ENCODE measurements at places on chromosomes 4 and X.

GRCh38 chrX:74593593-74593992 lies 20.8 kb downstream of the RLIM start:
- no peak for DNase-seq

DNA sequence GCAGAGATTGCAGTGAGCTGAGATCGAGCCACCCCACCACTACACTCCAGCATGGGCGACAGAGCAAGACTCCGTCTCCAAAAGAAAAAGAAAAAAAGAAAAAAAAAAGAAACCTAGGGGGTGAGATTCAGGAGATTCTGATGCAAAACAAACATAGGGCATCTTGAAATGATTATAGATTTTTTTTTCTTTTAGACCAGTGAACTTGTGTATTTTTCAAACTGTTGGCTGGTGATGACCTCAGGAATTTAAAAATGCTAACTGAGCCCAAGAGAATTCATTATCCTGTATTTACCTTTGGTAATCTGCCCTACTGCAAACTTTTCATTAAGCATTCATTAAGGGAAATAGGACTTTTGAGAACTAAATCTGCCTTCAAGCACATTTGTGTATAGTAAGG lies 20.6 kb downstream of the ATP10D start:
- no peak for DNase-seq

DNA sequence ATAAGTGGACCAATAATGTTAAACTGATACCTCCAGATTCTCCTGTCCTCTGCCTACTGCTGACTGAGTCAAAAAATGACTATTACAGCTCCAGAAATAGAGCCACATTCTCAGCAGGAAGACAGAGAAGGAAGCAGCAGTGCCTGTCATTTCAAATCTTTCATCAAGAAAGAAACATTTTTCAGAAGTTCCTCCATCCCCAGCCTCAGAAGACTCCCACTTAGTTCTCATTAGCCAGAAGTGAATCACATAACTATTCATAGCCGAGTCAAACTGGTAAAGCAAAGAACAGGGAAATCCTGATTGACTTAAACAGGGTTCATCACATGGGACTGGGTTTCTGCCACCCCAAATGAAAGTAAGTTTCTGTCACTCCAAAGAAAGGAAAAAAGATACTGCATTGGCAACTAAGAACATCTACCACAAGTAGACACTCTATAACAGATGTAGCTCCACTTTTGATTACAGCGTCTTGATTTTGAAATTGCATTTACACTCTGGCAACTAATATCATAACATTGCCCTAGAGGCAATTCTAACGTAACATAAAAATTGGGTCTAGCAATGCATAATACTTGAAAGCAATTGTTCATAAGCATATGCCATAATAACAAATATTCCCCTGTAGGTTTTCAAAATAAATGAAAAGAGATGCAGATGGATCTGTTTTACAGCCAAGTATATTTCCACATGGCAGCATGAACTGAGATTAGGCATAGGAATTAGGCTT lies 599.8 kb downstream of the GALNTL6 start:
- no peak for DNase-seq

DNA sequence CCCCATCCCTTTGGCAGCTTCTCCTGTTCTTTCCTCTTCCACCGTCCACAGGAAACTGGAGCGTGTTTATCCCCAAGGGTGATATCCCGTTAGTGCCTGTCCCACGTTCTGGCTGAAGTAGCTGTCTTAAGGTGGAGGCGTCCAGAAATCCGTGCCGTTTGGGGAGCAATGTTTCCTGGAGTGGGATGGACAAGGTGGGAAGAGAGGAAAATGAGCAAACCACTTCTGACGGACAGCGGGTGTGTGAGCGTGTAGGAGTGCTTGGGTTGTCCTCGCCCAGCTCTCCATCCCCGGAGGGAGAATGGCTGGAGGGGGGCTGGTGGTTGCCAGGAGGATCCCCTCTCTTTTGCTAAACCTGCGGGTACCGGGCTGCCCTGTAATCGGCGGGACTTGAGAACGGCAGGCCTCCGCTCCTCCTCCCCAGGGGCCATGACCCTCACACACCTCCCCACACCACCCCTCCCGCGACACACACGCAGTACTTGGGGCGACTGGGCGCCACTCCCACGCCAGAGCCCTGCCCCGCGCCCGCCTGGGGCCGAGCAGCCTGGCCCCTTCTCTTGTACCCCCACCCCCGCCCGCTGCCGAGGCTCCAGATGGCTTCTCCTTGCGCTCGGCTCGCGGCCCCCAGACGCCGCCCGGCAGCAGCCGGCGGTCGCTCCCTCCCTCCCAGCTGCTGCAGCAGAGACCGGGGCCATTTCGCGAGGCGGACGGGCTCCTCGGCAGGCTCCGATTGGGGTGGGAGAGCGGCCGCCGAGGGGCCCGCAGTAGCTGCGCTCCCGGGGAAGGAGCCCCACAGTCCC lies 13.9 kb upstream of the PRDM8 start:
- peak; percentile 62 for DNase-seq

GRCh38 chr4:81965454-81965853 lies 408.3 kb downstream of the HNRNPD start:
- no peak for DNase-seq

- DNase-seq: no peak
Observed at GRCh38 chr4:44235897-44236296, 212.7 kb downstream of the KCTD8 start.

GRCh38 chr4:186940476-186940875 lies 216.8 kb upstream of the FAT1 start:
- no peak for DNase-seq

DNA sequence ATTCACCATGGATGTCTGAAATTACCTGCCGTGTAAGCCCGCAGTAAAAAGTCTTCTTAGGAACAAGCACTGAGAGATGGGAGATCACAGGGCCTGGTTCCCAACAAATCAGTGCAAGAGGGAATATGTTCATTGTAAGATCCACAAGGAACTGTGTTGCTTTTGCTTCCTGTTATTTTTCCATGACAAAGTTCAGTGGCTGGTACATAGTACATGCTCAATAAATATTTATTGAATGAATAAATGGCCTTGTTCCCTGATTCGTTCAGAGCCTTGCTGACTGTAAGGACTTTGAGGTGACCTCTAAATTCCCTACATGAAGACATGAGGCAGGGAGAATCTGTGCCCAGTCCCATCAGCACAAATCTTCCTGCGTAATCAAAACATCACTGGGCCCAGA lies 7.4 kb downstream of the TMEM31 start:
- DNase-seq: no peak

DNA sequence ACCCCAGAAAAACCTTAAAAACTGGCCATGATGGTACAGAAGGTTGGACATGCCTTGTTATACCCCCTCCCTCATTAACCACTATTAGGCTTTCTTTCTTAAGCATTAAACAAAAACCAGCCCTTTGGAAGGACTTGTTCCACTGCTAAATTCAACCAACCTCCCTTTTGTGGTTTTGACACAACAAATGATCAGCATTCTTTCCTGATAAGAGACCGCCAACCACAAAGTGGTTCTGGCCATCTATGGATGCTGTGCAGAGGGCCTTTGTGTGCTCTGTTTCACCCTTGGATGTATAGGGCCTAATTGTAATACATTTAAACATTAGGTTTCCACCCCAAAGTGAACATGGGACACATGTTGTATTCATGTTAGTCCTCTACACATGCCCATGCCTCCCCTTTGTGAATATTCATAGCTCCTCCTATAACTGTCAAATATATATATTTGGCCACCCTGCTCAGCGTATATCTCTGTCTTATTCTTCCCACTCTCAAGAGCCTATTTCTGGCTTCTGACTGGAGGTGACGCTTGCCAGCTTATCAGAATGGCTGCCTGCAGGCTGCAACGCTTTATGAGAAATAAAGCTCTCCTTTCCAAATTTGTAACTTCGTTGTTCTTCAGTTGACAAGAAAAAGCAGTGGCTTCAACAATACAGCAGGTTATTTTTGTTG lies 126.6 kb downstream of the NPNT start:
- no peak for DNase-seq

DNA sequence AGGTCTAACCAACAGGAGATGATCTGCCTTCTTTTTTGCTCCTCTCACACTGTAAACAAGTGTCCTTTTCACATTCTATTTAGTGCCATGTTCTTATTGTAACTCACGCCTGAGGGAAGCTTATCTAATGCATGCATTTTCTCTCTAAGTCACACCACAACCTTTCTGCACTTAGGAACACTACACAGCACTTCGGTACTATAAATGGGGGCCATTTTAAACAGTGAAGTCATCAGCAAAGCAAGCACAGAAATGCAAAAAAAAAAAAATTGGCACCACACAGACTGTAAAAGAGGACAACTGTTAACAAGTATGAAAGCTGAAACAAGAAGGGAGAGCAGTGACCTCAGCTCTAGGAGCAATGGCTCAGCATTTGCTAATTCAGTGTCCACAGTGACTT lies 45.2 kb downstream of the PRSS12 start:
- no peak for DNase-seq

DNA sequence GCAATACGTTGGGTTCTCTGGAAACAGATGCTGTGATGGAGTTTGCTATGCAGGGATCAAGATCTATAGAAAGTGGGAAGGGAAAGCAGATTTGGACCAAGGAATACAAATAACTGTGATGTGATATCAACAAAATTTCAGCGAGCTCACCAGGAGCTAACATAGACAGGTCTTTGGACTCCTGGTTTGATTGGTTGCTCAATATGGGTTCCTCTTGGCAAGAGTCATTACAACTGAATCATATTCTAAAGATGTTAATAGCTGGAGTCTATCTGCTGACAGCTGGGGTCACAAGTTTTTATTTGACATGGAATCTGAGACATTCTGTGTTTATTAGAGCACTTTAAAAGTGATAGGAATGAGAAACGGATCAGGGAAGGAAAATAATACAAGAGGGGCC lies 637.6 kb upstream of the GNPDA2 start:
- no peak for DNase-seq

- no peak for DNase-seq
Observed at GRCh38 chr4:36609661-36610060, 328.2 kb downstream of the DTHD1 start.

DNA sequence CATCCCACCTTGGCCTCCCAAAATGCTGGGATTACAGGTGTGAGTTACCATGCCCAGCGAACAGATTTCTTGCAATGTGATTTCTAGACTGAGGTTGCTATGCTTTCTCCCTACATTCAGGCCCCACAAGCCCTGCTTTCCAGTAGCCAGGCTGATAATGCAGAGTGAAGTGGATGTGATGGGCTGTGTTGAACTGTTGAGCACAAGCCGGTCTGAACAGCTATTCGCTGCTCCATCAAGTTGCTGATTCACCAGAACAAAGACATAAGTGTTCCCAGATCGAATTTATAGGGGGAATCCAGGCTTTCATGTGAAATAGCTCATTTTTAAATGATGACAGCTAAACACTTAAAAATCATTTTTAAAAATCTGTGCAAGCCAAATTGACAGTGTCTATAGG lies 8.0 kb downstream of the NIPAL1 start:
- DNase-seq: no peak

GRCh38 chrX:122087341-122087740 lies 1039.9 kb downstream of the GLUD2 start:
- DNase-seq: no peak

DNA sequence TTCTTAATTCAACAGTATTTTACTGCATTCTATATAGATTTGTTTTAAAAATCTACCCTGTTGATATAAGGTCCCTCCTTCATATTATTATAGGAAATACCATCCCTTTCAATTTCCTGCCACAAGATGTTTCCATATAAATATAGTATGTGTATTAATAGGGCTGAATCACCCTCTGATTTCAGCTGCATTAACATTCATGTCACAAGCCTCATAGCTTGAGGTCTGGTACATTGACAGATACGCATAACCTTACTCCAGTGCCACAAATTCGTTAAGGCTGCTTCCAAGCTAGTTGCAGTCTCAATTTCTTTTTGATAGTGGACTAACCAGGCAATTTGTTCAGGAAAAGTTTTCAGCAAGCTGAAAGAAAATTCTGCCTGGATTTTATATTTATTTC lies 128.4 kb downstream of the KLHL34 start:
- DNase-seq: no peak

DNA sequence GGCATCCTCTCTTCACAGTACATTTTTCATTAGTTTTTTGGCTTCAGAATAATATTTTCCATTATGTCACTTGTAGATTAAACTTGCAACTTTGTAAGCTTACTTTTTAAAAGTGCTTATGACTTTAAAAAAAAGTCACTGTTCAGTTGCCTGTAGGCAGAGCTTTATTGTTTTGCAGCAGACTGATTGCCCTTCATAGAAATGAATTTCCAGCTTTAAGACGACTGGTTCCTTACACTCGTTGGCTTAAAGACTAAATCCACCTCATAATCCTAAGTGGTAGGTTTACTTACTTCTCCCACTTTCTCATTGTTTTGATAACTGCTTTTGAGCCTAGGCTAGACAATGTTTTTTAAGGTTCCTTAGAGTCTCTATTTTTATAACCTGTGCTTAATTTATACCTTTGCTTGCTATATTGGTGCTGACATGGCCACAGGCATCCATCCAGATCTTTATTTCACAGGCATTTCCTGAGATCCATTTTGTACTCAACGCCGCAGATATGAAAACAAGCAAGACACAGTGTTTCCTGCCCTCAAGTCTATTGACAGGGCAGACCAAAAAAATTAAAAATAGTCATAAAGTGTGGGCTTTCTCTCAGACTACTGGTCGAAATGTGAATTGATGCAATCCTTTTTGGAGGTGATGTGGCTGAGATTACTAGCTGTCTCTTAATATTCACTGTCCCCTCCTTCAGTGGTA lies 12.6 kb upstream of the IL13RA2 start:
- DNase-seq: no peak

GRCh38 chrX:118644378-118644777 lies 83.0 kb upstream of the IL13RA1 start:
- no peak for DNase-seq

GRCh38 chr4:6641971-6642320 lies 1.5 kb downstream of the MRFAP1 start:
- DNase-seq: no peak

- DNase-seq: no peak
Observed at GRCh38 chr4:93731456-93731855, 97.1 kb upstream of the ATOH1 start.

GRCh38 chr4:39998659-39999345 lies 21.1 kb upstream of the PDS5A start:
- DNase-seq: no peak

DNA sequence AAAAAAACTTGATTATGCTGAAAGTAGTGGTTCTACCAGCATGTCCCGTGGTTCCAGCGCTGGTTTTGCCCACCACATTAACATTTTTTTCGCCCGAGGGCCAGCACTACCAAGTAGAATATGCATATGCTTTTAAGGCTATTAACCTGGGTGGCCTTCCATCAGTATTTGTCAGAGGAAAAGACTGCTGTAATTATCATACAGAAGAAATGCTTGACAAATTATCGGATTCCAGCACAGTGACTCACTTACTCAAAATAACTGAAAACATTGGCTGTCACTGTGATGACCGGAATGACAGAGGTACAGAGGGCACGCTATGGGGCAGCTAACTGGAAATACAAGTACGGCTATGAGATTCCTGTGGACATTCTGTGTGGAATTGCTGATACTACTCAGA lies 34.6 kb downstream of the PRPS2 start:
- no peak for DNase-seq

- no peak for DNase-seq
Observed at GRCh38 chr4:123443401-123444289, 47.0 kb downstream of the SPRY1 start.

- DNase-seq: no peak
Observed at GRCh38 chr4:55018978-55019377, 106.4 kb downstream of the KDR start.
